ENCODE measurements at places on chromosomes 4 and X.

DNA sequence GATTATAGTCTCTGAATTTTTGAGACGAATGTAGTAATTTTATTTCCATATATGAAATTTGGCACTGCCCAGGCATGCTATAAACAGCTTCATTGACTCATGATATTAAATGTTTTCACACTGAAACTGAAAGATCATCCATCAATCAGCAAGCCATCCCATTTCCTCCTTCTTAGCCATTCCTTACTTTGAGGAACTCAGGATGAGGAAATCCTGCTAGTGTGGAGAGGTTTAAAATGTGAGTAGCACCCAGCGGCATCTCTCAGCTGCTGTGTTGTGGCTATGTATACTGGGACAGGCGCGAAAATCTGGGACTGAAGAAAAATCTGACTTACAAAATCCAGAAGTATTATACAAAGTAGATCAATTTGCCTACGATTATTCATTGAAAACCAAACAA is 52.1 kb downstream of the PTCHD1 start:
- no peak for DNase-seq

DNA sequence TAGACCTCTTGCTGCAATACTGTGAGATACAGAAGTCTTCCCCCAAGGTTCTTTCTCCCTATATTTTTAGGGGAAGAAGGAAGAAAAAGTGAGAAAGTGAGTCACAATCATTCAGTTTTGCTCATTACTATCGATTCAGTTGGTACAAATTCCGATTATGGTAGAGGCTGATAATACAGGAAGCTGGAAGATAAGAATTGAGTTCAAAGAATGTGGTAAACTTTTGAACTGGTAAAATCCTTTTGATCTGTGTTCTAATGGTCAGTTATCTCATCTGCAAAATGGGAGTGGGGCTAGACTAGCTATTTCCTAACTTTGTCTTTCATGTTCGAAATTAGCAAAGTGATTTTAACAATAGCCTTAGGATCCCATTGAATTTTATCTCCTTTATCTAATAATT is 101.4 kb upstream of the FAT1 start:
- DNase-seq = no peak

DNA sequence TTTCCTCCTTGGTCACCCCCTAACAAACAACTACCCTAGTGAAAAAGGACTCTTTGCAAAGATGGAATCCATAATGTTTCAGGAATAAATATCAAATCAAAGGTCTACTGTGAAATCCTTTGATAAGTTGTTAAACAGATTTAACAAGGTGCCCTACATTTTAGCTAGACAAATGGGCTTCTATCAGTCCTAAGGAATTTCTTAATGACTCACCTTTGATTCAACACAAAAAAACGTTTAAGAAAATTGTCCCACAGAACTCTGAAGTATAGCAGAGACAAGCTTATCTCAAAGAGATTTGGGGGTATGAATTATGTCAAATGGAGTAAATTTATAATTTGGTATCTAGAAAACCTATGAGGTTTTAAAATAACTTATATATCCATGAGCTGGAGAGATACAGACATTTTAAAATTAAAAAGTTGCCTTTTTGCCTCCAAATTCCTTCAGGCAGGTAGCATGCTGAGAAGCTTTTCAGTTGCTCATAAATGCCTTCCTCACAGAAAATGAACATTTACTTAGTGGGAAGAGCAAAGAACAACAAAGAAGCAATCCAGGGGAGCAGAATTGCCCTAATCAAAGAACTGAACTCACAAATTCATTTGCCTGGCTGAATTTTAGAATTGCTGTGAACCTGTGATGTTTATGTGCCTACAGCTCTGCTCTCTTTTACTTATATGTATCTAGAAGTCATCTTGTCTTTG is 649.3 kb downstream of the STPG2 start:
- no peak for DNase-seq

GRCh38 chr4:83716874-83717273 is 181.0 kb downstream of the GPAT3 start:
- DNase-seq = no peak

DNA sequence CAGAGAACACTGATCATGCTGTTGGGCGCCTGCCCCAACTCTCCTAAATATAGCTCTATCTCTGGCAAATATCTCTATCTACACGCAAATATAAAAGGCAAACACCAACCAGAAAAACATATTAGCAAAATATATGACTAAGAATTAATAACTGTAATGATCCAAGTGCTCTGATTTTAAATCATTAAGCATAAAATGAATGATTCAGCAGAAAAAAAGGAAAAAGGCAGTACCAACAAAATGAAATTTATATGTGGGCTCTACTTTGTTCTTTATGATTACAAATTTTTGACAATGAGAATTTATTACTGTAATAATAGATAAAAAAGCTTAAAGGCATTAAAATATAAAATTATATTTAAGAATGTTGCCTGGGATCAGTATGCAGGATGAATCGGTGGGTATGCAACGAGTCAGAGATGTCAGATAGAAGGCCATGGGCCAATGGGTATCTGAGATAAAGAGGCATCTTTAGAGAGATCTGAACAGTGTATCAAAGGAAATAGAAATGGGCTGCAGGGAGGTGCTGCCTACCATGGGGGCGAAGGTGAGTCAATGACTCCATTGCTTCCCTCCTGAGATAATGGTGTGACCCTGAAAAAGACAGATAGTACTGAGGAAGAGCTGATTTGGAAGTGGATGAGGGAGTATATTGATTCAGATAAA is 234.8 kb downstream of the SCFD2 start:
- no peak for DNase-seq

GRCh38 chrX:153773741-153774575 is 6.9 kb upstream of the SRPK3 start:
- no peak for DNase-seq

DNA sequence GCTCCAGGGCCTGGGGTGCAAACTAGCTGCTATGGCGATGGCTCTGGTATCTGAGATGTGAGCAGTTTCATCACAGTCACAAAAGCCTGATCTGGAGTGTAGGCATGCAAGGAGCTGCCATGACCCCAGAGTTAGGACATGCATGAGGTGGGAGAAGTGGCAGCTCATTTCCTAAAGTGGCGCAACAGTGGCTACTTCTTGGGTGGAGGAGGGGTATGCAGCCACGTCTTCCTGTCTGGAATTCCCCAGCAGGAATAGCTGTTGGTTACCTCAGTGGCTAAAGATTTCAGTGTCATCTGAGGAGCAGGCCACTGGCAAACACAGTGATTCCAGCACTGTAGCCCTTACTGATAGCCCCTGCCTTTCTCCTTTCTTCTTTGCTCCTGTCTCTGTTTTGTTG is 1382.5 kb downstream of the C4orf33 start:
- DNase-seq = no peak

DNA sequence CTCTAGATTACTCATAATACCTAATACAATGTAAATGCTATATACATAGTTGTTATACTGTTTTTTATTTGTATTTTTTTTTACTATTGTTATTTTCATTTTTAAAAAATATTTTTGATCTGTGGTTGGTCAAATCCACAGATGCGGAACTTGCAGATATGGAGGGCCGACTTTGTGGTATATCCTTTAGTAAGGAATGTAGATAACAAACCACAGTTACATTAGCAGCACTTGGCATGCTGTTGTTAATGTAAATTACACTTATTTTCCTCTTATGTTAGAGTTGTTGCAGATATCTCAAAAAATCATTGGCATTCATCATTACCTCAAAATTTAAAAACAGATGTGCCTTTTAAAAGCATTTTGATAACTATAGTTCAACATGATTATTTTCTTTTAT is 151.0 kb downstream of the TMEM164 start:
- no peak for DNase-seq

DNA sequence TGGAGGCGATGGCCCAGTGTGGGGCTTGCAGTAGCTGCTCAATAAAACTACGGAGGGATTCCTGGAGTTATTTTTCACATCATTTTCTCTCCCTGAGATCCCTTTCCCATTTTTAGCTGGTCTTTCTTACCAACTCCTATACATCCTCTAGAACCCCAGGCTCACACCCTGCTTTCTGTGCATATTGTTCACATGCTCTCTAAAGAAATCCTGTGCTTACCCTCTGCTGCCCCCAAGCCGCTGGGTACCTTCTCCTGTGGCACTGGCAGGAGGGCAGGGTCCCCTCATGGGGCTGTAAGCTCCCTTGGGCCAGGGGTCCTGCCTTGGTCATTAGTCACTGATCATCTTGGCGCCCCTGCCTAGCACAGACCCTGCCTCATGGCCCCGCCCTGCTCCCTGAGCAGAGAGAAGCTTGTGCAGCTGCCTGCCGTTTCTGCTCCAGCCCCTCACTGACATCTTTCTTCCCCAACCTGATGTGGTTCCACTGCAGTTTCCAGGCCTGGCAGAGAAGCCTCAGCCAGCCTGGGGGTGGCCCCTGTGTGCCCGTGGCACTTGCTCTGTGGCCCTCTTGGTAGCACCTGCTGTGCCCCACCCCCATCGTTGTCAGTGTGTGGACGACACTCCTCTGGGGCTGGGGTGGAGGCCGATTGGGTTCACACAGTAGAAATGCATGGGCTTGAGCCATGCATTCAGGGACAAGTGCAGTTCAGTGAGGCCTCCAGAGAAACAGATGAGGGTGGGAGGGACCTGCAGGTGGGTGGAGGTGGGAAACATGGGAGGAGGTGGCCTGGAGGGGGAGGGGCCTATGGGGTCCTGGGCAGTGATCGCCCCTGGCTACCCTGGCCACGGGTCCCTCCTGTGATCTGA is 69.5 kb downstream of the WFS1 start:
- DNase-seq = no peak

DNA sequence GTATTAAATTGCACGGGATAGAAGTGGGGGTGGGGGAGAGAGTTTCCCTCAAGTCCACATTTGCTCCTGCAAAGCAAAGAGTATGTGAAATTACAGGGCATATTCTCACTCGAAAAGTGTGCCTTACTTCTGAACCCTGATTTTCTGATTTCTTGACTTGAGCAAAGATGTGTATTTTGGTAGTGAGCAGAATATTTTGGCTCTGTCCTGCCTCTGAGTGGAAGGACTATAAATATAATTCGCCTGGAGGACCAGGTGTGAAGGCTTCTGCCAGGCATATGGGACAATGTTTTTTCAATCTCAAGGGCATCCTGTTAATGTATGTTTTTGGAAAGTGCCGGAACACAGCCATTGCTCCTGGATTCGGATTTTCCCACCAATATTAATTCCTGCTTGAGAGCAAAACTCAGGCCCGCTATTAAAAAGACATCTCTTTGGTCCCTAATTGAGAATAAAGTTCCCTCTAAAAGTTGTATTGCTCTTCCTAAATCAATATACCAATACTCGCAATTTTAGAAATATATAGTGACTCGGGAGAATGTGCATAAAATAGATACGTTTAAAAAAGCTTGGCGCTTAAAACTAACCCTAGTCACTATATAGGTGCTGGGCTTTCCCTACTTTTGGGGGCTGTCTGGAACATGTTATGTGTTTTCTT is 15.3 kb upstream of the PITX2 start:
- no peak for DNase-seq

DNA sequence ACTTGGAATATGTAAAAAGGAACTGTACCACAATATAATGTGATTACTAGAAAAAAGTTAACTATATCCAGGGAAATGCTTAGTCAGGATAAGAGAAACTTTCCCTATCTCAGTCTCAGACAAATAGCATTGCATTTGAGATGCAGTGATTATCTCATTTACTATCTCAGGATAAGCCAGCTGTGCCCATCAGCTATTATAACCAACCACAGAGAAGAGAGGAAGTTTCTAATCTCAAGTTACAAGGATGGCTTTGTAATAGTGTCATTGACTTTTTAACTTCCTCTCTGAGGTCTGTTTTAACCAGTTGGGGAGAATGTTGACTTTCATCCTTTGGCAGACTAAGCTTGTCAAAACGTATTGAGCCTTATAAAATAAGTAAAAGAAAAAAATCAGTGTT is 56.5 kb downstream of the SNX25 start:
- DNase-seq = no peak

- no peak for DNase-seq
These were observed 276.0 kb upstream of the TET2 start for GRCh38 chr4:104870495-104871233.

DNA sequence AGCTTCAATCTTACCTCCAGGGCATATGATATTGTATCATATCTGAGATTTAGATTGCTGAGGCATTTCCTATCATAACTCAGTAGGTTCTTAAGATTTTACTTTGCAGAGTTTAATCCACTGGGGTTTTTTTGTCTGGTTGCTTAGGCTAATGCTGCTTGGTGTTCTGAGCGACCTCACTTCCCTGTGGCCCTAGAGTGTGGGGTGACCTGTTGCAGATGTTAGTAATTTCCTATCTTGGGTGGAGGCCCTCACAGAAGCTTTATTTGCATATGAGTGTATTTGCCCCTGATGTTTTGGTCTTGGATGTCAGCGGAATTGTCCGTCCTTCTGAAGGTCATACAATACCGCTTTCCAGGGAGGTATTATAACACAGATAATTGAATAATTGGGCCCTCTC is 137.1 kb downstream of the NDST3 start:
- DNase-seq = no peak

DNA sequence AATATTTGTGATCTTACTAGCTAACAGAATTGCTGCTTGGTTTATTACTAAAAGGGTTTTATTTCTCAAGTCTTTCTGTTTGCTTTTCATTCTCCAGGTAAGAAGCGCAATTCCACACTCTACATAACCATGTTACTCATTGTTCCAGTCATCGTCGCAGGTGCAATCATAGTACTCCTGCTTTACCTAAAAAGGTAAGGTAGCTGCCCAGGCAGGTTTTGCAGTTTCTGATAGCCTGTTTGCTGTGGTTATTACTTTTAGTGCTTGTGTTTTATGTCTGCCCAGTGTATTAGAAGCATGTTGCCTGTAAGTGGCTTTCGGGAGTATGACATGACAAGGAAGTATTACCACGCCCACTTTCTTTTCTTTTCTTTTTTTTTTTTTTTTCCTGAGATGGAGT is 46.4 kb downstream of the IL13RA1 start:
- no peak for DNase-seq

DNA sequence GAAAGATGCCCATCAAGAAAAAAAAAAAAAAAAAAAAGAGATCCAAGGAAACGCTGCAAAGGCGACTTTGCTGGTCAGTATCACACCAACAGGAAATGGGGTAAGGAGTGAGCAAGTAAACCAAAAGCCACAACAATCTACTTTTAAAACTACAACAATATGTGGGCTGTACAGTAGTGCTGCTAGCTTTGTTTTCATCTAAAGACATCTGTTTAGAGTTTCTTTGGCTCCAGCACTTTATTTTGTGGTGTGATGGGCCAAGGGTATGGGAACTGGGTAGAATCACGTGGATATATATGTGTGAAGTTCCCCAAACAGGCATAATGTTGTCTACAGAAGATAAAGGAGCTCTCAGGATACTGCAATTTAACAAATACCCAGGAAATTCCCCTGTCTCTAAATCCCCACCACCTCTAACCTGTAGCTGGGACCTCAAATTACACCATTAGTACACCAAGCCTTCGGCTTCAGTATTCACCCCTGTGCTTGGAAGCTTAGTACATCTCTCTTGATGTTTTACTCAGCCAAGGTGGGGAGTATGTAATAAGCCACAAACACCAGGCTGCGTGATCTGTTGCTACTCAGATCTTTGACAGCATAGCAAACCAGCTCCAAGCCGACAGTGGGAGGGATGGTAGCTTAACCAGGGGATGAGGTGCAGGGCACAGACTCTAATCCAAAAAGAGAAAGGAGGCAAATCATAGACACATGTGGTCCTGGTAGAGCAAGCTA is 207.9 kb downstream of the HS6ST2 start:
- no peak for DNase-seq
